ENCODE measurements at places on chromosomes 16 and 17. TPM values are rescaled to one million over a fixed set of nuclear protein-coding genes. Genes with fewer than 3 reads are reported as not detected.

The BRICD5 gene
- total RNA-seq: 7.5 TPM

DNA sequence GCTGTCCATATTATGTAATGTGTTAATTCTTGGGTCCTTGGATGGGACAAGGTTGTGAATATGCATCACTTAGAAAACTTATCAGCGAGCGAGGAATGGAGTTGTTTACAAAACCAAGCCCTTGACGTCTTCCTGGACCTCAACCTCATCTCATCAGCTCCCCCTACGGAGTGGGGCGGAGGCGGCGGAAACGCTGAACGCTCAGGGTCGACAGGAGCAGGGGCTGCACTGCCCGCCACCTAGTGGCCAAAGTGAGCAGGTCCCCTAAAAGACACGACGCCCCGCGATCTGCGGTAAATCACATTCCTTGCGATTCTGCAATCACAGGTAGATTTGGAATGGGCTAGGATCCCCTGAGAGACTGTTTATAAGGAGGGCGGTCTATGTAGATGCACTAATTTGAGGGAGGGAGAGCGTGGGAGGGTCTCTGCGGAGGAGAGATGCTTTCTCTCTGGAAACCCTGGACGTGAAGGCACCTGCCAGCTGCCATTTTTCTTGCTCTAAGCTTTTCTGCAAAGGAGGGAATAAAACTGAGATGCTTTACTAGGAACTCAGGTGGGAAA is 5.4 kb upstream of the ICAM2 start:
- H3K27me3 ChIP-seq: no peaks in the 10 kb centered on the region
- no peaks in the 10 kb centered on the region for H3K36me3 ChIP-seq
- H3K4me1 ChIP-seq: peaks cover 19% of the 10 kb centered on the region
- DNase-seq: peak; percentile 90

- H3K4me1 ChIP-seq: peaks cover 6% of the 10 kb centered on the region
- DNase-seq: peak; percentile 69
- H3K36me3 ChIP-seq: no peaks in the 10 kb centered on the region
- H3K27ac ChIP-seq: peak within 1 kb of the TSS; percentile 73
These were observed at the start of gene RAMP2 for GRCh38 chr17:42760652-42761581. RAMP2 (plus strand) TSS chr17:42761227; CDS start chr17:42761262, 35 bp downstream.

- no peak overlapping the region for H3K4me3 ChIP-seq
- H3K27me3 ChIP-seq: no peaks in the 10 kb centered on the region
- peak overlapping the region; percentile 2 for H3K27ac ChIP-seq
- peaks cover 3% of the 10 kb centered on the region for H3K4me1 ChIP-seq
- no peak for DNase-seq
These were observed 107.8 kb downstream of the GNAO1 start for GRCh38 chr16:56298948-56299596.

- no peak for DNase-seq
- H3K27me3 ChIP-seq: no peaks in the 10 kb centered on the region
- H3K27ac ChIP-seq: no peak overlapping the region
- H3K4me3 ChIP-seq: no peak overlapping the region
- no peaks in the 10 kb centered on the region for H3K36me3 ChIP-seq
- peaks cover 24% of the 10 kb centered on the region for H3K4me1 ChIP-seq
These were observed 13.5 kb upstream of the CIBAR2 start for GRCh38 chr16:85125570-85126393.

All from upper lobe of right lung (tissue), 1 donor.